AG20443 (cell line): ENCODE measurements at places on chromosomes 2 and 18.

DNA sequence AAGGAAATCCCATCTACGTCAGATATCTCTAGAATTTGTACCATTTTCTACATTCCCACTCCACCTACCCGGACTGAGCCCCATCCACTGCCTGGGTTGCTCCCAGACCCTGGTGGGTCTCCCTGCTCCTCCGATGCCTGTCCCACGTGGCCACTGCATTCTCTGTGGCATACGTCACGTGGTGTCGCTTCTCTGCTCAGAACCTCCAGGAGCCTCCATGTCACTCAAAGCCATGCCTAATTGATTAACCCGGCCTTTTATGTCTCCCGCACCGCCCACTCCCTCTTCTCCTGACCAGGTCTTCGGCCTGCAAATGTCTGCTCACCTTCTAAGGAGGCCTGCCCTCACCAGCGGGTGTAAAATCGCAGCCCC lies 176.6 kb downstream of the HDAC4 start:
- DNase-seq = no peak

GRCh38 chr2:79428745-79429144 lies 84.1 kb upstream of the CTNNA2 start:
- no peak for DNase-seq

DNA sequence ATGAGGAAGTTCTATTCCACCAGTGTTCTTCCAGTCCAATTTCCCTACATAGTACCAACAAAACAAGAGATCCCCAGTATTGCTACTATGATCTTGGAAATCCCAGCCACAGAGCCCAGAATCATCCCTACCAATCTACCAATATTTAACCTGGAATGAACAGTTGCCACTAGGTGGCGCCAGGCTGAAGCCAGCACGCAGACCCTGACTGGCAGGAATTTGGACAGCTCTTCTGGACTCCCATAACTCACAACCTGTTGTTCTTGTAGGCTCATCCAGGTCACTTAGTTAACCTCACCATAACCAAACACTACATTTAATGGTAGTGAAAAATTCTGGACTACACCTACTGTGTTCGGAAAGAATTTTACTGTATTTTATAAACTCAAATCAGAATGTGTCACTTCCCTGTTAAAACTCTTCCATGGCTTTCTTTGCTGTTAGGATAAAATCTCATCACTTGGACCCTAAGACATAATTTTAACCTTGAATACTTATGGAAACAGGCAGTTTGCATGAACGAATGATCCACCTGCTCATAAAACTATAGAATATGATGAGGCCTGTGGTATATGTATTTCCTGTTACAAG lies 59.8 kb upstream of the SLC38A11 start:
- DNase-seq = peak; percentile 66

DNA sequence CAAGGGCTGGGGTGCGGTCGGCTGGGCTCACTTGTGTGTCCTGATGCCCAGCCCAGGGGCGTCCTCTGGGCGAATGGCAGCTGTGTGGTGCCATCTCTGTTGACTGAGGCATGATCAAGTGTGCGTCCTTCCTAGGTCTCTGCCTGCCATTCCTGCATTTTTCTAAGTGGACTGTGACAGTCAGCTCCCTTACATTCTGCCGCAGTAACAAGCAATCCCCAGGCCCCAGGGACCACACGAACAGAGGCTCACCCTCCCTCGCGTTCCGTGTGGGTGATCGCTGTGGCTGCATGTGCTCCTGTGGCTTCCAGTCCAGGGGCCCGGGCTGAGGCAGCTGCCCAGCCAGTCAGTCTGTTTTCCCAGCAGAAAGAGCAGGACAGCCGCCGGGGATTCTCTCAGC lies 17.8 kb downstream of the D2HGDH start:
- DNase-seq = no peak

DNA sequence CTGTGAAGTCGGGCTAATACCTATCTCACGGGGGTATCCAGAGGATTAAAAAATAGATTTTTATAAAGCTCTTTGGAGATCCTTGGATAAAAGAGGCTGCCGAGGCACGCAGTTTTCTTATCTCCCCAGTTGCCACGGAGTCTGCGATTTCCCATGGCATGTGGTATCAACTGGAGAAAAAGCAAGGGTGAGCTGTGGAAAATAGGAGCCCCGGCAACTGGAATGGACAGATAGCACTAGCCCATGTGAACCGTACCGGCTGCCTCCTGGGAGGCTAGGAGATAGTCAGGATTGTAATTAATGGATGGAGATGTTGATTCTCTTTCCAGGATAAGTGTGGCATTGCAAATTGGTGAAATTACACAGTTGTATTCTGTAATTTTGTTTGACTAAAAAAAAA lies 407.6 kb upstream of the KCNH7 start:
- DNase-seq = no peak

- DNase-seq = no peak
These were observed 87.9 kb downstream of the PXDN start for GRCh38 chr2:1656326-1656960.

GRCh38 chr18:35590935-35591334 lies 9.4 kb downstream of the GALNT1 start:
- no peak for DNase-seq

GRCh38 chr18:58097907-58098166 lies 53.8 kb downstream of the NEDD4L start:
- DNase-seq = no peak

GRCh38 chr2:45736757-45737704 lies 85.6 kb downstream of the PRKCE start:
- DNase-seq = no peak

GRCh38 chr2:119241205-119241532 lies 17.5 kb downstream of the STEAP3 start:
- DNase-seq = no peak

DNA sequence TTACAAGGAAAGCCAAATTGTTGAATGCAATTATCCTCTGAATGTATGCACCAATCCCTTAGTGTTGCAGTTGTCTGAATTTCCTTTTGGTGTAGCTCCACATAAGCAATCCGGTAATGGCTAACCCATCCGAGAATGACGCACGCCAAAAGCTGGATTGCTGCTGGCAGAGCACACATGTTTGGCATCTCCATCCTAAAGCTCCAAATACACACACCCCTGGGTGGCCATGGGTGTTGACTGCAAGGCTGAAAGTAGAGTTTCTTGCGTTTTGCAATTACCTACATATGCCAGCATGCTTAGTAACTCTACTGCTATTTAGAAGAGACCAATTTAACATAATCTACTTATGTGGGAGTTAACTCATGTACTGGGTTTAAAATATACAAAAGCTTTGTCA lies 53.1 kb downstream of the KCTD1 start:
- DNase-seq = no peak

DNA sequence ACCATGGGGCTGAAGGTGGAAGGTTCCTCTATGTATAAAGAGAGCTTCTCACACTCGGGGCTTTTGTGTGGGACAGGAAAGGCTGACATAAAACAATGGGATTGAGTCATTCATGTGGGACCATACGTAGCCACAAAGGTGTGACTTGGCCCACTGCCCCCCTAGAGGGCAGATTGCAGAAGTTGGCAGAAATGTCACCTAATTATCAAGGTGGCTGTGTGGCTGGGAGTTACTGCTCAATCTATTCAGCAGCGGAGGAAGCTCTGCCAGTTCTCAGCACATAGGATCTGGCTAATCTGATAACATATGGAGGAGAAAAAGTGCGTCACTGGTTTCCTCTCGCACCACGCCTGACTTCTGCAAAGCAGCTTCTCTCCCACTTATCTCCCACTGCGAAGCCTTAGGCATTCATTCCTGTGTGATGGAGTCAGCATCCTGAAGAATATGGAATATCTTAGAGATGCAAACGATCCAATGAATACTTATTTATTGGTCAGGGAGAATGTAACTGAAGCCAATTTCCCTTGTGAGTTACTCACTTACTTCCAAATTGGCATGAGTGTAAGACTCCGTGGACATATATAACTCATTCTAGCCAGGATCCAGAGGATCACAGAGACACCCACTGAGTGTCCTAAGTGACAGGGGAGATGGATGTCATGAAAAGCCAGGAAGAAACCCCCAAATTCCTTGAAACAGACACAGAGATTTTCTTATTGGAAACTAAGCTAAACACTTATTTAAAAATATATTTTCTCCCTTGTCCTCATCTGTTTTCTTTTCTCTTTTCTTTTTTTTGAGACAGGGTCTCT lies 344.8 kb downstream of the TGIF1 start:
- peak; percentile 38 for DNase-seq

GRCh38 chr2:74544634-74545033 lies 9.1 kb downstream of the LOXL3 start:
- no peak for DNase-seq

GRCh38 chr2:226953826-226954225 lies 118.0 kb downstream of the RHBDD1 start:
- no peak for DNase-seq

GRCh38 chr2:20400787-20401488 lies 45.9 kb upstream of the RHOB start:
- no peak for DNase-seq

- DNase-seq = no peak
These were observed 31.3 kb upstream of the TMEM131 start for GRCh38 chr2:98026927-98027522.

GRCh38 chr2:217834057-217834620 lies 168.7 kb downstream of the TNS1 start:
- no peak for DNase-seq

DNA sequence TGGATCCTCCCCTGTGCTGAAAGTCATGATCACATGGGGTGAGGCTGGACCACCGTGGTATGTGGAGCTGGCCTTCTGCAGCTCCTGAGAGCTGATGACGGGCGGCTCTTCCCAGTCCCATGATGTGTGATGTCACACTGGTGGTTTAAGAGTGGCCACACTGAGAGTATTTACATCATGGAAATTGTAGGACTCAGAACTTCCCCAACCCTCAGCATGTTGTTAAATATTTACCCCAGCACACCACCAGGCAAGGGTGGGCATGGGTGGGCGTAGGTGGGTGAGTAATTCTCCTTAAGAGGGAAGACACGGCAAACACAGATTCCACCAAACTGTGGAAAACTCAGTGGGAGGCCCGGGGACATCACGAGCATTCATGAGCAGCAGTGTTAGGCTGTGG lies 106.8 kb downstream of the ALPK2 start:
- no peak for DNase-seq

DNA sequence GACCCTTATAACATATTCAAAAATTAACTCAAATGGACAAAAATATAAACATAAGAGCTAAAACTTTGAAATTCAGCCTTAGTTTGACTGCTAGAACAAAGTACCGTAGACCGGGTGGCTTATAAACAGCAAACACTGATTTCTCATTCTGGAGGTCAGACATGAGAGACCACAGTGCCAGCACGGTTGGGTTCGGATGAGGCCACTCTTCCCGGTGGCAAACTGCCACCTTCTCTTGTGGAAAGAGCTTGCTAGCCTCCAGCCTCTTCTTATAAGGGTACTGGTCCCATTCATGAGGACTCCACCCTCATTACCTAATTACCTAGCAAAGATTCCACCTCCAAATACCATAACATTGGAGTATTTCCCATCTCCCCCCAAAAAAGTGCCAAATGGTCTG lies 91.3 kb downstream of the FAM210A start:
- DNase-seq = no peak

DNA sequence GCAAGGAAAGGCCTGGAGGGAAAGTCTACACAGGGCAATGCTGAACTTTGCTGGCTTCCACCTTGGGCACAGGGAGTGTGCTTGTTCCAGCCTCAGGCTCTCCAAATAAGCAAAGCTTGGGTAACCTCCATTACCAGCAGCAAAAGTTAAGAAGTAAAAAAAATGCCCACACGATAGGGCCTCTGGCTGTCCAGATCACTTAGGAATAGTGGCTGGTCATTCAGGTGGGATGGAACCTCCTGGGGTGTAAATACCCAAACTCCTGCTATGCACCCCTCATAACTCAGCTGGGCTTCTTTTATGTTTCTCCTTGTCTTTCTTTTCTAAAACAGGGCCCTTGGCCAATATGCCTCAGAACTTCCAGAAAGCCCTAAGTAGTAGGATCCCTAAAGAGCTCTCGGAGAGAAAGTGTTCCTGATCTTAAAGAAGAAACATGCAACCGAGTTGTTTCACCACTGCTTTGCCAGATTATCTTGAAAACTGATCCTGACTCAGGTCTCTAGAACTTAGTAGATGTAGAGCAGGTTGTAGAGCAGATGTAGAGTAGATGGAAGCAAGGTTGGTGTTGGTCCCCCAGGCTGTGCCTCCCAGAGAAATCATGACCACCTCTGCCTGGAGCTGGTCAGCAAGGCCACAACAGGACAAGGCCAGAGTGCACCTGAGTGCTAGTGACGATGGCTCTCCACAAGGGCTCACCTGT lies 2.0 kb upstream of the OSR1 start:
- DNase-seq = no peak

- no peak for DNase-seq
These were observed 54.5 kb downstream of the EPAS1 start for GRCh38 chr2:46351750-46352138.

GRCh38 chr2:233413046-233413445 lies 58.8 kb downstream of the DGKD start:
- DNase-seq = peak; percentile 7

DNA sequence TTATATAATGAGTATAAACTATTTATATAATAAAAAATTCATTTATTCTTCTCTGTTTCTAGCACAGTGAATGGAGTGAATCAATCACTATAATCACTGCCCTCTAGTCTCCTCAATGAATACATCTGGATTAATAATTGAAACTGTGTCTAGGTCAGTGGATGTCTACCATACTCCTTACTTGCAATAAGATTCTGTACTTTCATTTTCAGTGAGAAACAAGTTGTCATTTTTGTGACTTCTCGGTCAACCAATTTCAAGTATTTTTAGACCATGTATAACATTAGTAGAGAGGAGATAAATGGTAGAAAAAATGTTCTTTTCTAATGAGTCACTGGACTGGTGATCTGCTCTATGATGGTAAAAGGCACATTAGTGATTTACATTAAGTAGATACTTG lies 799.6 kb upstream of the CHAC2 start:
- no peak for DNase-seq

DNA sequence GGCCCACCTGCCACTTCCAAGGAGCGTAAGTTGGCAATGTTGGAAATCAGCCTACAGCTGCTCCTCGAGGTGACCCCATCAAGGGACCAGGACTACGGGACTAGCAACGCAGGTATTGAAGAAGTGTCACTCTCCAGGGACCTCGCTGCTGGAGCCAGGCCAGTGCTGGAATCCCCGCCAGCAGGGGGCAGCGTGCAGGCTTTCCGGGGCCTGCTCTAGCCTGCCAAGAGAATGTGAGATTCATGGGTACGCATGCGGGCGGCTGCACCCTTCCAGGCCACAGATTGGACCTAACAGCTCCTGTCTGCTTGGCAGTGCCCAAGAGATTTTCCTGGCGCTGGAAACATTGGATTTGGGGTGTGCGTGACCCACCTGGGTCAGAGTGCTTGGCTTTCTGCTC lies 182.8 kb upstream of the RAB12 start:
- no peak for DNase-seq
